ENCODE measurements at places on chromosomes 11 and 22. TPM values are rescaled to one million over a fixed set of nuclear protein-coding genes. Genes with fewer than 3 reads are reported as not detected.
A peak's percentile ranks its signal among the peaks of the same experiment; 100 is the strongest.

Gene FDXACB1
- 3.4 TPM for total RNA-seq

Gene PVALB
- not detected for total RNA-seq

DNA sequence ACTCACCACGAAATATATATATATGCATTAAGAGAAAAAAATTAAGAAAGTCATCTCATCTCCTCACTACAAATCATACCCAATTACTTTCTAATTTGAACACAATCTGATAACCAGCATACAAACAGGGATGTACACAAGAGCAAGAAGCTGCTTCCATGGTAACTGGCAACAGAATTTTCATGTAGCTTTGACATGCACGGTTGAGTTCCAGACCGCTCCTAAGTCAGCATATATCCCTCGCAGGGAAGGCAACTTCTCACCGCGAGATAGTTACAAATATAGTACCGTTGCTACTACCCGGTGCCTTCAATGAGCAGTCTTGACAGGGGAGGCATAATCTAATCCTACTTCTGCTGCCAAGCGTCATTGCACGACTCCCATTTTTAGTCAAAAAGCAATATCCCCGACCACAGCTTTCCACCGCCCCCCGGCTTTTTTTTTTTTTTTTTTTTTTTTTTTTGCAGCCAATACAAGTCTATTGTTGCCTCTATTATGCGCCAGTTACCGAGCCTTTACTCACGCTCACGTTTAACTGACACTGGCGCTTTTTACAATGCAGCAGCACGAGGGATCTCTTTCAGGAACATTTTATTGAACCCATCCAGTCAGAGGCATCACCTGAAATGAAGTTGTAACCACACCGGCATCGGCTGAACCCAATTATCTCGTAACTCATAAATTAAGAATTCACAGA lies 2.2 kb downstream of the CADM1 start:
- DNase-seq, result no peak

- DNase-seq, result no peak
Observed at GRCh38 chr11:69178819-69179482, 23.2 kb downstream of the SMIM38 start.

Gene PLAAT3
- 17.3 TPM for total RNA-seq

DNA sequence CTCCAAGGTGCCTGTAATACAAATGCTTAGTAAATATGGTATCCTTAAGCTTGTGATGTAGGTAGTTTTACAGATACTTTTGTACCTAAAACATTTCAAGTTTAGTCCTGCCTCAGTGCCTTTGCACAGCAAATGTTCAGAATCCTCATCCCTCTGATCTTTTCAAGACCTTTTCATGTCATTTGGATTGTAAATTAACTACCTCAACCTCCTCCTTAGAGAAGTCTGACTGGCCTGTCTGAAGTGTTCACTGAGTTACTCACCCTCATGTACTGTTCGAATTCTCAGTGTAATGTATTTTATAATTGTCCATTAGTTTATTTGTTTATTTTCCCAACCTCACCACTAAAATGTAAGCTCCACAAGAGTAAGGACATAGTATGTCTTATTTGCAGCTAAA lies 147.5 kb downstream of the ELP4 start:
- no peak for DNase-seq

- DNase-seq, result no peak
Observed at GRCh38 chr11:8290081-8290810, 26.6 kb upstream of the LMO1 start.

Gene SUSD2
- 1.2 TPM for total RNA-seq

Gene UPK3A
- not detected for total RNA-seq

GRCh38 chr22:37092997-37093396 lies 16.5 kb downstream of the TMPRSS6 start:
- no peak for DNase-seq

DNA sequence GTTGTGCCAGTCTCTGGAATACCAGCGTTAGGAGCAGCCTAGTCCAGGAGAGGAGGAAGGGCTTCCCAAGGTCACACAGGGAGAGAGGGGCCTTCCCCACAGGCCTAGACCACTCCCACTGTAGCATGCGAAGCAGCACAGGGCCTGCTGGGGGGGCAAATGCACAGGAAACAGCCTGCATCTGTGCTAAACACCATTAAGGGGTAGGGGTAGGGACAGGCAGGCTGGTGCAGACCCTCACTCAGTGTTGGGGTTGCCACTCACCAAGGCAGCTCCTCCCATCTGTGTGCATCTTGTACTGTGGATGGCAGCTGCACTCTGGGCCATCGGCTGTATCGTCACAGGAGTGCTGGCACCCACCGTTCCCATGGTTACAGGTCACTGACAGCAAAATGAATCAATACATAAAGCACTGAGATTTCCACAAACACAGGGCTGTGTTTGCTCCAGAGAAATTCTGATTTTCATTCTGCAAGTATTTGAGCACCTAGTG lies 24.9 kb downstream of the SCUBE2 start:
- DNase-seq, result no peak

Gene XKR3
- total RNA-seq, result not detected

Gene SERPINH1
- total RNA-seq, result 15.7 TPM

Gene CCDC89
- 0.22 TPM for total RNA-seq

DNA sequence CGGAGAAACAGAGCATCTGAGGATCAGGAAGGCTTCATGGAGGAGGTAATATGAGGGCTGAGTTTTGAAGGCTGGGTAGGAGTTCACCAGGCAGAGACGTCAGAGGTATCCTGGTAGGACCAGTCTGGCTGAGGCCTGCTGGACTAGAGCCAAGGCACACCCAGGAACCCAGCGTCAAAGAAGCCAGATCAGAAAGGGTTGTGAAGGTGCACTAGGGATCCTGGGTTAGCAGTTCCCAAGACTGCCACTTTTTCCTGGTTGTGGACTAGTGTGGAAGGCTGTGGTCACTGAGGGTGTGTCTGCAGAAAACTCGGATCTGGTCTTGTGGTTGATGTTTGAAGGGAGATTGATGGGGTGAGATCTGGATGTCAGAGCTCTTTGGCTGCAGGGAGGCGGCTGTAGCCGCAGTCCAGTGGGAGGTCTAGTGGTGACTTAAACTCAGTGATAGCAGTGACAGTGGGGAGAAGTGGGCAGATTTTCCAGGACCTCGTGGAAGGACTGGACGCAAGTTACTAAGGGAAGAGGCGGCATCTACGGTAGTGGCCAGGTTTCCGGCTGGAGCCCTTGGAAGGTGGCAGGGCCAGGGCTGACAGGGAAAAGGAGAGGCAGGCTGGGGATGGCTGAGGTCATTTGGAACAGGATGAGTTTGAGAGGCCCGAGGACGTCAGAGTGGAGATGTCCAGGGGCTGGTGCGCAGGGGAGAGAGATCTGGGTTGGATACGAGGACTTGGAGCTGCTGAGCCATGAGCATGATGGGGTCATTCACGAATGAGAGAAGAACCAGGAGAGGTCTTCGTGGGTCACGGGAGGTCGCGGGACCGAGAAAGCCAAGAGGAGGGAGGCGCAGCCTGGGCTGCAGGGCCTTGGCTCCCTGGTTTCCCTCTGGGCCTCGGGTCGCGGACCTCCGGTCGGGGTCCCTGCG lies 10.9 kb downstream of the RELA start:
- no peak for DNase-seq

Gene ALKBH3
- total RNA-seq, result 43.6 TPM

DNA sequence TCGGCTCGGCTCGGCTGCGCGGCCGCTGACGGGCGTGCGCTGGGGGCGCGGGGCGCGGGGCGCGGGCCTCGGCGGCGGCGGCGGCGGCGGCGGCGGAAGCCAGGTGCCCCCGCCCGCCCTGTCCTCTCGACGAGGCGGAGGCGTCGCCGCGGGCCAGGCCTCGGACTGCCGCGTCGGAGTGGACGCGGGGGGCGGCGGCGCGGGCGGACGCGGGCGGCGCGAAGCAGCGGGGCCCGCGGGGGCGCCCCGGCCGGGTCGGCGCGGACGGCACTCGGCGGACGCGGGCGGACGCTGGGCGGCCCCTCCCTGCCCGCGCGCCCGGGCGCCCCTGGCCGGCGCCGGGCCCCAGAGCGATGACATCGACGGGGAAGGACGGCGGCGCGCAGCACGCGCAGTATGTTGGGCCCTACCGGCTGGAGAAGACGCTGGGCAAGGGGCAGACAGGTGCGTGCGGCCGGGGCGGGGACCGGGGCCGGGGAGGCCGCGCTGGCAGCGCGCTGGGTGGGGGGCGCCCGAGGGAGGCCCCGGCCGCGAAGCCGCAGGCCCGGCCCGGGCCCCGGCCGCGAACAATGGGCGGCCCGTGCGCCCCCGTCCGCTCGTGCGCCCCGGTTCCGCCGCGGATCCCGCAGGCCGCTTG lies at the start of gene BRSK2:
Gene BRSK2, plus strand, starts transcription at position 3 of the 637 bp plus-strand sequence. Its CDS starts 351 bp downstream, at position 354.
- no peak for DNase-seq

DNA sequence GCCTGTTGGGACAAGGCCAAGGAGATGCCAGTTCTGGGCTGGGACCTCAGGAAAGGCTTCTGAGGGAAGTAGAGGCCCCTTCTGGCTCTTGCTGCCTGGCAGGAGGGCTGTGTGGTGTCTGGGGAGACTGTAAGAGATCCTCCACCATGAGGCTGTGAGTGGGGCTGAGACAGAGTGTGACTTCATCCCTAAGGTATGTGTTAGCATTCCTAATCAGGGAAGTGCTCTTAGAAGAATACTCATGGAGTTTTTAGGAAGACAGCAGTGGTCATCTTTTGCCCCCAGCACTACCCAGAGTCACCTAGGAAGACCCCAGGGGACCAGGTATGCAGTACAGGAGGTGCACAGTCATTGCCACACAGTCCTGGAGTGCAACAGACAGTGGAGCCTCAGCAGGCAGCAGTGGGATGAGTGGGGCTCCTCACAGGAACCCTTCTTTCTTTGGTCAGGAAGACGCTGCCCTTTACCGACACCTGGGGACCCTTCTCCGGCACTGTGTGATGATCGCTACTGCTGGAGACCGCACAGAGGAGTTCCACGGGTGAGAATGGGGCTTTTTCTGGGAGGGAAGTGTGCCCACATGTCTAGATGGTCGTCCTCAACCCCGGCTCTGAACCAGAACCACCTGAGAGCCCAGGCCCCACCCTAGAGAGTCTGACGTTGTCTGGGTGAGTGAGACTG lies 2.8 kb downstream of the RIC8A start:
- no peak for DNase-seq

Gene SLC15A3
- total RNA-seq, result 7.2 TPM

Gene ACCS
- 14.5 TPM for total RNA-seq

DNA sequence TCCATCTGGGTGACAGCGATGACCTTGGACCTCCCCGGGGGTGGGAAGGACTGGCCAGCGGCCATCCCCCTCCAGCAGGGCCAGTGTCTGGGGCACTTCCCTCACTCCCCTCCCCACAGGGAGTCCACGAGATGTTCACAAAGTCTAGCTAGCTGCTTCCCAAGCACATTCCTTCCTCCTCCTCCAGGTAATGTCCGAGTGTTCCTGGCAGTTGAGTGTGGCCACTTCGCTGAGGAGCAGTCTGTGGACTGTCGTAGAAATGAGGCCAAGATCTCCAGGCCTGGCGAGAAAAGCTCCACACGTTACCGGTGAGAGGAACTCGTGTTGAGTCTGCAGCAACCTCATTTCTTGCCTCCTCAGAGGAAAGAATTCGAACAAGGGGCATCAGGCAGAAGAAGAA lies 425.5 kb downstream of the BRD1 start:
- DNase-seq, result no peak

Gene AAMDC
- 11.3 TPM for total RNA-seq

DNA sequence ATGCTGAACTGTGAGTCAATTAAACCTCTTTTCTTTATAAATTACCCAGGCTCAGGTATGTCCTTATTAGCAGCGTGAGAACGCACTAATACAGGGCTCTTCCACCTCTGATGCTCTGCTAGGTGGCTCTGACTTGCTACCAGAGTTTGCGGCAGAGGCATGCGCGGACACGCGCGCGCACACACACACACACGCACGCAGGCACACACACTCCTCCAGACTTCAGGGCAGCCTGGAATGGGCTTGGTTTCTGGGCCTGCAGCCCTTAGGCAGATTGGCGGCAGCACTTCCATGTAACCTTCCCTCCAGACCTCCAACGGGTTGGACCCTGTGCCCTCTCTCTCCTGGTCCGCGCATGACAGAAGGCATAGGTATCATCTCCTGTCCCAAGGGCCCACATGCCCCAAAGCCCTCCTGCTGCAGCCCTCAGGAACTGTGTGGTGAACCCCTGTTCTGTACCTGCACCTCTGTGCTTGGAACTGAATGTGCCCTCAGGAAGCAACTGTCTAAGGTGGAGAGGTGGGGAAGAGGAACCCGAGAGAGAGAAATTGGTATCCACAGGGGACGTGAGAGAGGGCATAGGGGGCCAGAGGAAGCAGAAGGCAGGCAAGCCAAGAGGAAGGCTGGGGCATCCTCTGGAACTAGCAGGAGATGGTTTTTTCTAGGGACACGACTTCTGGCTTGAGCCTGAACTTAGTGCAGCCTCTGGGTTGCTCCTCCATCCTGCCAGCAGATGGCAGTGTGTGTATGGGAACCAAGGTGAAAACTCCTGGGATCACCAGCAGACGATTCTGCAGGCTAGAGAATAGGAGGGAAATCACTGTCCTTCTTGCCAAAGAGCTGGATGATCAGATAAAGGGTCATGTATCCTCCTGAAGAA lies 23.4 kb upstream of the RIC3 start:
- peak; percentile 40 for DNase-seq

DNA sequence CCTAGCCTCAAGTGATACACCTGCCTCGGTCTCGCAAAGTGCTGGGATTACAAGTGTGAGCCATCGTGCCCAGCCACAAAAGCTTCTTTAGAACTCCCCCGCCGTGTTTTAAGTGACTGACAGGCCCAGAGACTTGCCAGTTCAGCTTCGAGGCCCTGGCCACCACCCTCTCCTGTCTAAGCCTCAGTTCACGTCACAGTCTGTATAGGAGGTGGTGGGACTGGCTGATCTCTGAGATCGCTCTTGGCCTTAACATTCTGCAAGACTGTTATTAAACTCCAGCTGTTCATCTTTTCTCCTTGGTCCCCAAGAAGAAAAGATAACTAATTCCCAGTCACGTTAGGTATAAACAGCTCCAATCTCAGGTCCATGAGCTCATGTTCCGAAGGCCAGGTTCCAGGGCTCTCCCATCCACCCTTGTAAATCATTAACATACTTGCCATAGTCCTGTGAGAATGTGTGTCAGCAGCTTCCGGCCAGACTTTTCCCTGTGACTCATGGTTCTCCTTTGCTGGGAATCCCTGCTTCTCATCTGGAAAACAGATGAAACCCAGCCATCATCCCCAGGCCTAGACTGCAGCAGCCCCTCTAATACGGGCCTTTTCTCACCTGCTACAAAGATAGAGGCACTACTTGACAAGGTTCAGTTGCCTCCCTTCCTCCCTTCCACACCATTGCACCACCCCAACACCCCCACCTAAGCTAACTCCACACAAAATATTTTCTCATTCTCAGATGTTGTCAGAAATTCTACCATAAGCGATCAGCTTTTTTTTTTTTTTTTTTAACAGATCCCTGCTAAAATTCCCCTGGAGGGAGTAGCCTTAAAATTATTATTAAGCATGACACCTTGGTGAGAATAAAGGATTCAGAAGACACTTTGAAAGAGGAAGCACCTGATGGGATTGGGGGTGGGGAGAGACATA lies 5.6 kb upstream of the KIAA0930 start:
- no peak for DNase-seq

Gene PHETA2
- 3.3 TPM for total RNA-seq

DNA sequence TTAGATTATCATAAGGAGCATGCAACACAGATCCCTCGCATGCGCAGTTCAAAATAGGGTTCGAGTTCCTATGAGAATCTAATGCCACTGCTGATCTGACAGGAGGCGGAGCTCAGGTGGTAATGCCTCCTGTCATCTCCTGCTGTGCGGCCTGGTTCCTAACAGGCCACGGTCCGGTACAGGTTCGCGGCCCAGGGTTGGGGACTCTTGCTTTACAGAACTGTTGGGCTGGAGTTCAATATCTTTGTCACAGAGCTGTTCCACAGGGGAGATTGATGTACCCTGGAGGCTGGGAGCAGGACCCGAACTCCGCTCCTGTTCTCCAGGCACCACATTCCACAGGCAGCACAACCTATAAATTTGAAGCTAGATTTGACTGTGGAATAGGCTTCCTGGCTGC lies 358.1 kb upstream of the NARS2 start:
- no peak for DNase-seq

Gene RHOD
- total RNA-seq, result 0.39 TPM

Gene ZNF280A
- total RNA-seq, result not detected

Gene MS4A3
- not detected for total RNA-seq

Measured in activated naive CD8-positive, alpha-beta T cell treated with anti-CD3 and anti-CD28 coated beads, Interleukin-2, amount 10 ng/mL, durations not matched to agents 7 days and 5 days (primary cell).